ENCODE measurements at places on chromosomes 12 and 14. TPM values are rescaled to one million over a fixed set of nuclear protein-coding genes. Genes with fewer than 3 reads are reported as not detected.

GRCh38 chr12:53343969-53344368 is 7.8 kb upstream of the SP7 start:
- no peak overlapping the region for H3K4me3 ChIP-seq
- H3K27ac ChIP-seq: no peak overlapping the region
- peaks cover 4% of the 10 kb centered on the region for H3K27me3 ChIP-seq
- no peaks in the 10 kb centered on the region for H3K36me3 ChIP-seq
- peaks cover 15% of the 10 kb centered on the region for H3K4me1 ChIP-seq

GRCh38 chr14:61388976-61389576 is 67.7 kb downstream of the PRKCH start:
- H3K27ac ChIP-seq: peak overlapping the region; percentile 72
- no peaks in the 10 kb centered on the region for H3K27me3 ChIP-seq
- peaks cover 68% of the 10 kb centered on the region for H3K4me1 ChIP-seq
- H3K4me3 ChIP-seq: no peak overlapping the region
- no peak for DNase-seq

GRCh38 chr14:33480887-33481184 is 470.0 kb downstream of the EGLN3 start:
- H3K27me3 ChIP-seq: no peaks in the 10 kb centered on the region
- no peak for DNase-seq
- no peaks in the 10 kb centered on the region for H3K4me1 ChIP-seq
- H3K36me3 ChIP-seq: no peaks in the 10 kb centered on the region
- no peak overlapping the region for H3K4me3 ChIP-seq

DNA sequence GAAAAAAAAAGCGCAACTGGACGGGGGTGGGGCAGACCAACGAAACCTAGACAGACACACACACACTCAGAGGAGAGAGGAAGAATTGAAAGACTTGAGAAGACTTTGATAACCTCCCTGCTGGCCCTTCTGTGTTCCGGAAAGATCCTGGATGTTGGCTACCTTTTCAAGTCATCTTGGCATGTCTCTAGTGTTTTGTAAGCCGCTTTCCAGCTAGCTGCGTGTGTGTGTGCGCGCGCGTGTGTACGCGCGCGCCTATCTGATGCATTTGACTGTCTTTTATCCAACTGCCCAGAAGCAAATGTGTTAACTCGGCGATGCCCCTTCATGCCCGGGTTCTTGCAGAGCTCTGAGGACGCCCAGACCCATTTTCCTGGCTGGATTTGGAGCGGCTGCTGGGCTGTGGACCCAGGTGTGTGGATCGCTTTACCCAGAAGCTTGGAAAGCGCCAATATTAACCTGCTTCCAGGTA is 664 bp downstream of the LRFN5 start:
- H3K4me1 ChIP-seq: peaks cover 32% of the 10 kb centered on the region
- H3K27me3 ChIP-seq: peaks cover 55% of the 10 kb centered on the region
- no peak for DNase-seq
- H3K27ac ChIP-seq: no peak overlapping the region

GRCh38 chr14:51653079-51653774 is 1.5 kb downstream of the FRMD6 start:
- H3K4me1 ChIP-seq: peaks cover 15% of the 10 kb centered on the region
- H3K4me3 ChIP-seq: peak overlapping the region; percentile 72
- peaks cover 5% of the 10 kb centered on the region for H3K27me3 ChIP-seq
- H3K36me3 ChIP-seq: no peaks in the 10 kb centered on the region
- H3K27ac ChIP-seq: no peak overlapping the region

GRCh38 chr12:100391856-100392255 is 35.0 kb downstream of the SLC17A8 start:
- no peaks in the 10 kb centered on the region for H3K4me1 ChIP-seq
- no peak for DNase-seq
- H3K27ac ChIP-seq: no peak overlapping the region
- H3K27me3 ChIP-seq: peaks cover 4% of the 10 kb centered on the region

GRCh38 chr12:19630536-19630935 is 191.2 kb downstream of the AEBP2 start:
- no peaks in the 10 kb centered on the region for H3K4me1 ChIP-seq
- DNase-seq: no peak
- H3K27ac ChIP-seq: no peak overlapping the region
- no peaks in the 10 kb centered on the region for H3K36me3 ChIP-seq

GRCh38 chr12:84691266-84691665 is 221.3 kb downstream of the SLC6A15 start:
- H3K27me3 ChIP-seq: no peaks in the 10 kb centered on the region
- no peaks in the 10 kb centered on the region for H3K4me1 ChIP-seq
- H3K4me3 ChIP-seq: no peak overlapping the region
- H3K27ac ChIP-seq: no peak overlapping the region
- no peak for DNase-seq

DNA sequence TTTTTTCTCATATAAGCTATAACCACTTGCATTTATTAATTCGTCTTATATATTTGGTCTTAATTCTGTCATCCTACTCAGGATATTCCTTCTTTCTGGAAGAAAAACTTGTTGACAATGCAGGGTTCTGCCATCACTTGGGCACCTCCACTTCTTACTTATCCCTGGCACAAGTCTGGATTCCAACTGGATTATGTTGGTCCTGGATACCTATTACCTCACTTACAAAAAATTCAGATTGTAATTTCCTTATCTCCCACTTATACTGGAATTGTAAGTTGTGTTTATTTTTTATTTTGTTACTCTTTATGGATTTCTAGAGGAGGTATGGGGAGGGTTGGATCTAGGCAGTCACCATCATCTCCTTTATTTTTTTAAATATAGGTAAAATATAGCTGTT is 36.7 kb downstream of the LRRIQ1 start:
- H3K36me3 ChIP-seq: no peaks in the 10 kb centered on the region
- H3K27me3 ChIP-seq: no peaks in the 10 kb centered on the region

- no peak for DNase-seq
- H3K27me3 ChIP-seq: no peaks in the 10 kb centered on the region
These were observed 30.3 kb downstream of the CORO1C start for GRCh38 chr12:108700833-108701541.

DNA sequence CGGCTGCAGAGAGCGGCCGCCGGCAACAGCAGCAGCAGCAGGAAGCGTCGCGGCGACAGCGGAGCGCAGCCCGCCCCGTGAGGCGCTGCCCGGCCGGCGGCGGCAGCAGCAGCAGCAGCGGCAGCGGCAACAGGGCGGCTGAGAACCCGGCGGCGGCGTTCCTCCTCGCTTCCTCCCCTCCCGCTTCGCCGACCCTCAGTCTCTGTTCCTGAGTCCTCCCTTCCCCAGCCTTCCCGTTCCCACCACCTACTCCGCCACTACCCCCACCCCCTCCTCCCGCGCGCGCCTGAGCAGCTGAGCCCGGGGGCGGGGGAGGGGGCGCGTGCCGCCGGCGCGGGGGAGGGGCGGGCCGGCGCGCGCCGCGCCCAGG is 310 bp downstream of the BICDL1 start:
- peaks cover 24% of the 10 kb centered on the region for H3K4me1 ChIP-seq
- peak overlapping the region; percentile 54 for H3K4me3 ChIP-seq
- peak overlapping the region; percentile 87 for H3K27ac ChIP-seq
- no peaks in the 10 kb centered on the region for H3K27me3 ChIP-seq
- DNase-seq: no peak

DNA sequence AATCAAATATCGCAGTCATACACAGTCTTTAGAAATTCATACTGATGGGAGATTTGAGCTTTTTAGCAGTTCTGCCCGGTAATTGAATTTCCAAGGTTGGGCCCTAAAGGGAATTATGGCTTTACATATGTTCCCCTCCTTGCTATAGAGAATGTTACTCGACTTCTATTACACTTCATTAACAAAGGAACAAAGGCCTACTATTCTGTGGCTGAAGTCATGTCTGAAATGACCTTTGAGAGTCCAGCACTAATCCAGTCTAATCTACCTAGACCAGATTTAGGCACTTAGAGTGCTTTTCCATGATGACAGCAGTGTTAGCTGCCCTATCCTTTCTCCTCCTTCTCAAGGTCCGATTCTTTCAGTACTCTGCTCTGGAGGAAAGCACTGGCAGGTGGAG is 305.3 kb downstream of the MED13L start:
- H3K27ac ChIP-seq: no peak overlapping the region
- H3K27me3 ChIP-seq: no peaks in the 10 kb centered on the region
- H3K4me3 ChIP-seq: no peak overlapping the region
- no peak for DNase-seq
- H3K4me1 ChIP-seq: no peaks in the 10 kb centered on the region
- H3K36me3 ChIP-seq: peaks cover 85% of the 10 kb centered on the region

DNA sequence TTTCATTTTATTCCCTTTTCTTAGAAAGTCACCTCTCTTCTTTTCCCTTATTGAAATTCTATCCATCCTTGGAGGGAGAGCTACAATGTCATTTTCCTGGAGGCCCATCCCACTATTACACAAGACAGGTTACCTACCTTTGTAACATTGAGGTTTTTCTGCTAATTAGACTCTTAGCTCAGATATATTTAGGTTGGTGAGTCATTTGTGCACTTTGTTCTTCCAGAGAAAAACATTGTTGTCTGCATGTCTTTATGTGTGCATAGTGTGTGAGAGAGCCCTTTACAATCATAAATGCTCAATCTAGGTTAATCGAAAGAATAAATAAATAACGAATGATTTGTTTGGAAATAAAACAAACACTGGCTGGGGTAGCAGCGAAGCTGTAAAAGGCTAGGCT is 191.8 kb downstream of the DACT1 start:
- H3K27ac ChIP-seq: no peak overlapping the region
- H3K4me3 ChIP-seq: no peak overlapping the region
- no peak for DNase-seq
- H3K27me3 ChIP-seq: no peaks in the 10 kb centered on the region
- no peaks in the 10 kb centered on the region for H3K36me3 ChIP-seq

DNA sequence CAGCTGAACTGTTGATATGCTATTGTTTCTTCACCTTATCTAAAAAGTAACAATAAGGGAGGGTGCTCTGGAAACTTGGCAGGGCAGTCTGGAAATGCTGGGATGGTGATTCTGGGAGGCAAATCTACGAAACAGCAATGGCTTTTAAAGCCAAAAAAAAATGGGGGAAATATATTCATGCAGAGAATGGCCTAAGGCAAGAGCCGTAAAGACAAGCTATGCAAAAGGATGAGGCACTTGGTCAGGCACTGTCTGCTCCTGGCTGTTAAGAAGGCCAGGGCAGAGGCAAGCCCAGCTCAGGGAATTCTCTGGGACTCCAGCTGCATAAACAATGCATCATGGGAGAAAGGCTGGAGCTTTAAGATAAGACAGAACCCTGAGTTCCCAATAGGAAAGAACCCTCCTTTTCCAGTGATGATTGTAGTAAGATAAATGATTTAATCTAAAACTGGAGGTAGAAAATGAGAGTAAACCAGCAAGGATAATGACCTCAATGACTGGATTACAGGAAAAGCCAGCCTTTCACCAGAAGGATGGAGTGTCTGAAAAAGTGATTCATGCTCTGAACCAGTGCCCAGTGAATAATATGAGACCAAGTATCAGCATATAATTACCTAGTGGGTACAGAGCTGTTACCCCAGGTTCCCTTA is 46.0 kb downstream of the ITPR2 start:
- H3K27me3 ChIP-seq: no peaks in the 10 kb centered on the region
- DNase-seq: no peak
- peaks cover 7% of the 10 kb centered on the region for H3K36me3 ChIP-seq
- H3K4me3 ChIP-seq: no peak overlapping the region
- no peak overlapping the region for H3K27ac ChIP-seq

DNA sequence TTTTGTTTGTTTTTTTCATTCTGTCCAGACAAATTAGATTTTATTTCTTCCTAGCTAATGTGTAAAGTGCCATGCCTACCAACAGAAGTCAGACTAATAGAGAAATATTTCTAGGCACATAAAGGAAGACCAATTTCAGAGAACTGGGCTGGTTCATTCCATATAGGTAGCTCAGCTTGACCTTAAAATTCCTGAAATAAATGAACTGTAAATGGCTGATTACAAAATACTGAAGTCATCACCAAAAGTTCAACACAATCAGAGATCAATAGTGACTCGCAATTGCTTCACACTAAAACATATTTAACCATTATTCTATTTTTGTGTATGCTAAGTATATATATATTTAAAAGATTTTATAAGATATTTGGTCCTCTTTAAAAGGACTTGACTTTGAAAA is 34.2 kb downstream of the PTPRB start:
- no peak for DNase-seq
- no peaks in the 10 kb centered on the region for H3K4me1 ChIP-seq
- no peaks in the 10 kb centered on the region for H3K27me3 ChIP-seq
- no peaks in the 10 kb centered on the region for H3K36me3 ChIP-seq

DNA sequence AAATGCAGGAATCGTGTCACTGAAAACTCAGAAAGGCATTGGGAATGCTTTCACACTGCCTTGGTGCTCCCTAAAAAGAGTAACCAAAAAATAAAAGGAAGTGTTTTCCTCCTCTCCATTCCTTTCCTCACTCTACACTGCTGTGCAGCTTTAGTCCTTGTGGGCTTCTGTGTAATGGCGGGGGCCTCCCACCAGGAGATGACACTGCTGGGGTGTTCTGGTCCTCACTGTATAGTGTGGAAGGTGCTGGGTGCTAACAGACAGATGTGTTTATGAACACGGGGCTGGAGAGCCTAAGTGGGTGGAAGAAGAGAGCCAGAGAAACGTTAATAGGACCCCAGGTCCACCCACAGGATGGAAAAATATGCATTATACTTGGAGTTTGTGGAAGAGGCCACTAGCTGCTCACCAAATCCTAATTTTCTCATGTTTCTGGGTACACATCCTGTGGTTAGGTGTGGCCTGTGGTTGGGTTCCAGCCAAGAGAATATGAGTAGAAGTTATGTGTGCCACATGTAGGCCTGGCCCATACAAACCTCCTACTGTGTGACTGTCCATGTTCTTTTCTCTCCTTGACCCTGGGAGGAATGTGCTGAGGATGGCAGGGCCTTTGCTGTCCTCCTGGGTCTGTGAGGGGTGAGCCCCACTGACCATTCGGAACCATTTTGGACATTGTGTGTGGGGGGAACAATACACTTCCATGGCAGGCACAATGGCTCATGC is 14.0 kb upstream of the C1S start:
- peaks cover 12% of the 10 kb centered on the region for H3K4me1 ChIP-seq
- H3K27ac ChIP-seq: no peak overlapping the region
- no peak overlapping the region for H3K4me3 ChIP-seq

The TAS2R42 gene
- total RNA-seq: not detected

The TAS2R46 gene
- total RNA-seq: 1.5 TPM

The IFNG gene
- total RNA-seq: 3.2 TPM

The CMA1 gene
- total RNA-seq: not detected

The ASCL1 gene
- total RNA-seq: not detected

The OASL gene
- total RNA-seq: 34.7 TPM

The MRPS35 gene
- total RNA-seq: 23.9 TPM

The AQP2 gene
- not detected for total RNA-seq

The KLHL28 gene
- 49.3 TPM for total RNA-seq

The SOAT2 gene
- 0.22 TPM for total RNA-seq

The RNASE2 gene
- 0.34 TPM for total RNA-seq

The PTPRR gene
- not detected for total RNA-seq

The CLEC4D gene
- not detected for total RNA-seq

The CLSTN3 gene
- 33.9 TPM for total RNA-seq
